ENCODE measurements at places on chromosomes 13 and 19. TPM values are rescaled to one million over a fixed set of nuclear protein-coding genes. Genes with fewer than 3 reads are reported as not detected.

The ENOX1 gene
- total RNA-seq, result 3.5 TPM

The LNX2 gene
- 6.8 TPM for total RNA-seq

The GPC5 gene
- total RNA-seq, result not detected

The PSG5 gene
- not detected for total RNA-seq

The OVOL3 gene
- total RNA-seq, result not detected

The NLRP7 gene
- total RNA-seq, result not detected

The CATSPERD gene
- total RNA-seq, result not detected

The MATK gene
- total RNA-seq, result not detected

Measured in gastrocnemius medialis (tissue), 4 donors.